ENCODE measurements at places on chromosomes 16 and 17. TPM values are rescaled to one million over a fixed set of nuclear protein-coding genes. Genes with fewer than 3 reads are reported as not detected.
A peak's percentile ranks its signal among the peaks of the same experiment; 100 is the strongest.

DNA sequence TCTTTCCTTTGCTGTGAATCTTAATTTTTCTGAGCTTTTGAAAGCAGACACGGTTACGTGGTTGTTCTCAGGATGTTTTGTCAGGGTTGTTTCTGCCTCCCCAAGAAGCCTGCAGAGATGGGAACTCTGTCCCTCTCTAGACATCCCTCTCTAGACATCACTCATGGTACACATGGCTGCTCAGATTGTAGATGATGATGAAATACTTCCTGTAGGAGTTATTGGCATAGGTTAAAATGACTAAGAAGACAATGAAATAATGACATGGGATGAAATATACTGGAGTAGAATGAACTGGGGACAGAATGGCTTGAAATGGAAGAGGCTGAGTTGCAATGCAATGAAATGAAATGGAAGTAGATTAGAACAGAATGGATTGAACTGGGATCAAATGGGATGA is 253.4 kb downstream of the SHISA9 start:
- DNase-seq, result no peak
- H3K27ac ChIP-seq, result no peak overlapping the region
- no peak overlapping the region for H3K4me3 ChIP-seq
- no peaks in the 10 kb centered on the region for H3K27me3 ChIP-seq
- H3K36me3 ChIP-seq, result no peaks in the 10 kb centered on the region
- no peaks in the 10 kb centered on the region for H3K4me1 ChIP-seq

DNA sequence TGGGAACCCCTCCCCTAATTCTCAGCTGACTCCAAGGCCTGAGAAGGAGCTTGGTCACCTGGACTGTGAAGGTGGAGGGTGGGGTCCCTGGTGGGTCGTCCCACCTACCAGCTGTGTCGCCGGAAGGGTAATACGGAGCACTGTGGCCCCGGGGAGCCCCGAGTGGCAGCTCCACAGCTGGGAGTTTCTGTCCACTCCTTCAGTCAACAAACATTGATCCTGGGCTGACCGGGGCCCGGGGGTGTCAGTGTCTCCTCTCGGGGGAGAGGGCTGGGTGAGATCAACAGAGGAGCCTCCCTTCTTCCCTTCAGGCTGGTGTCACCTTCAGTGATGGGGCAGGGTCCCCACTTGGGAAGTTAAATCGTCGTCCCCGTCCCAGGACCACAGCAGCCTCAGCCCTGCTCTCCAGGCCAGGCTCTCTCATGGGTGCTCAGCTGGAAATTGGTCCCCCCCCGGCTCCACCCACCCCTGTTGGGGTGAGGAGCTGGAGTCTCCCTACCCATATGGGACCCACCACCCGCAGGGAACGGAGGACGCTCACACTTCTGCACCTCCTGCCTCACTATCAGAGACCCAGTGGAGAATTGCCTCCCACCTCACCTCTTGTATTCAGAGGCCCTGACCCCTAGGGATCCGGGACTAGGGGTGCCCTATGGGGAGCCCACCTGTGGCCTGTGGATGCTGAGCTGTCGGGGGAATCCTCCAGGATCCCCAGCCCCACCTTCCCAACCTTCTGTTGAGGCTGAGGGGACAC is 1.9 kb downstream of the GCGR start:
- H3K27me3 ChIP-seq, result peaks cover 5% of the 10 kb centered on the region
- DNase-seq, result no peak
- peak overlapping the region; percentile 32 for H3K27ac ChIP-seq
- no peaks in the 10 kb centered on the region for H3K36me3 ChIP-seq
- no peaks in the 10 kb centered on the region for H3K4me1 ChIP-seq

DNA sequence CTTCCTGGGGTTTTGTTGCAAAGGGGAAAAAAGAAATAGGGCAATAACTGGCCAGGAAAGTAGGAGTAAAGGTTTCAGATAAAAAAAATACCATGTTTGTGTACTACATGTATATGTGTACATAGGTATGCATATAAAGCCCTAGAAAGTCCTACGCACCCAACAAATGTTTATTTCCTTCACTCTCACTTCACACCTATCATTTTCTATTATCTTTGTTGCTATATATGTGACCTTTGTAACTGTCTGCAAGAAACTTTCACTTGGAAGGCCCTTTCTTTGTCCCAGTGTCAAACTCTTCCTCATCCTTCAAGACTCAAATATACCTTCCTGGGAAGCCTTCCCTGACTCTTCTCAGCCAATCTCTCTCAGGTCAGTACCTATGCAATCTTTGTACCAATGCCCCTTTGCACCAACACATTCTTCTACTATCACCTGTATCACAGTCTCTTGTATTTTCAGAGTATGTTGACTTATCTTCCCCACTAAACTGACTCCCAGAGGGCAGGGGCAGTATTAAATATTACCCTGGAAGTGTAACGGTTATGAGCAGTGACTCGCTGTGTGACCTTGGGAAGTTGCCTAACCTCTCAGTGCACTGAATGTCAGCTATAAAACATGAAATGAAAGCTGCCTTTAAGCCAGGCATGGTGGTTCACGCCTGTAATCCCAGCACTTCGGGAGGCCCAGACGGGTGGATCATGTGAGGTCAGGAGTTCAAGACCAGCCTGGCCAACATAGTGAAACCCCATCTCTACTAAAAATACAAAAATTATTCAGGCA is 6.5 kb downstream of the XPO6 start:
- H3K4me3 ChIP-seq, result no peak overlapping the region
- peaks cover 2% of the 10 kb centered on the region for H3K36me3 ChIP-seq
- DNase-seq, result no peak
- no peak overlapping the region for H3K27ac ChIP-seq
- H3K4me1 ChIP-seq, result no peaks in the 10 kb centered on the region

- H3K4me1 ChIP-seq, result peaks cover 11% of the 10 kb centered on the region
- peak within 1 kb of the TSS; percentile 86 for H3K27ac ChIP-seq
- DNase-seq, result peak; percentile 88
- no peaks in the 10 kb centered on the region for H3K36me3 ChIP-seq
Measured at GRCh38 chr16:68737046-68737729, at the start of gene CDH1. TSS of gene CDH1 (plus strand) at chr16:68737292. CDS start at chr16:68737416, 124 bp downstream.

DNA sequence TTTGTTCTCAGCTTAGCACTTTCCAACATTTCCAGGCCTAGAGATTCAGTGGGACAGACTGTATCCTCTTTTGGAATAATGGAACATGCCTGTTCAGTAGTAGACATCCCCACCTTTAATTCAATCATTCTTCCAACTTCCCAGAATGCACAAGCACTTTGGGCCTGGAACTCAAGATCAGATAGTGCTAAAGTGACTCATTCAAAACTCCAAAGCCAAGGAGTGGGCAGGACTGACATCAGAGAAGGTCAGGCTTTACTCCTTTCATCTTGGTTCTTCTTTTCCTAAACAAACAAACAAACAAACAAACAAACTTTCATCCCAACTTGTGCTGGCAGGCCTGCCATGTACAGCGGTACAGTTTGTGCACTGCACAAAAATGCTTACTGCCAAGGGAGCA is 172.0 kb downstream of the AXIN2 start:
- no peaks in the 10 kb centered on the region for H3K27me3 ChIP-seq
- no peak for DNase-seq
- H3K4me3 ChIP-seq, result no peak overlapping the region
- no peak overlapping the region for H3K27ac ChIP-seq
- no peaks in the 10 kb centered on the region for H3K36me3 ChIP-seq
- no peaks in the 10 kb centered on the region for H3K4me1 ChIP-seq

DNA sequence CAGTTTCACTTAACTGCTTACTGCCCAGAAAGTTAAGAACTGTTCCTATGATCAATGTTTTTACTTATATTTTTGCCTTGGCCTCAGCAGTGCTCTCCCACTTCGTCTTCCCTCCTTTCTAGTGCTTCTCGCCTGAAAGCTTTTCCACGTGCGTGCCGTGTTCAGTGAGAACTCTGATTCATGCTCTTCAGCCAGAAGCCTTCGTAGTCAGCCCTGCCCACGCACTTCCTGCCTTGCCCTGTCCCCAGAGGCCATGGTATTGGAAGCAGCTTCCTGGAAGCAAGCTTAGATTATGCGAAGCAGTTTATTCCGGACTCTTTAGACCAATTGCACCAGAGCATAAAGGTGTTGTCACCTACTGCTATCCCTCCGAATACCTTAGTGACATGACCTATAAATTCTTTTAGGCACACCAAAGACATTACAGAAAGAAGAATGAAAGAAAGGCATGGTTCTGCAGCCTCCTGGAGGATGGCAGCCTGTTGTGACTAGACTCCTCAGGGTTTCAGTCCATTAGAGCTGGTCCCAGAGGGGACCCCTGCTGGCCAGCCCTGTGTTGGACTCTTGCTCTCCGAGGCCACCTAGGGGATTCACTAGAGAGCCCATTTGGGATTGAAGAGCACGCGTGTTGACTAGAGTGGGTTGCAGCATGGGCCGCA is 105.2 kb downstream of the RPTOR start:
- H3K27me3 ChIP-seq, result no peaks in the 10 kb centered on the region
- peak; percentile 74 for DNase-seq

GRCh38 chr16:617855-618254 is 12.9 kb upstream of the WFIKKN1 start:
- no peak for DNase-seq
- H3K27ac ChIP-seq, result no peak overlapping the region
- no peaks in the 10 kb centered on the region for H3K36me3 ChIP-seq
- H3K4me3 ChIP-seq, result no peak overlapping the region

- no peaks in the 10 kb centered on the region for H3K27me3 ChIP-seq
- H3K36me3 ChIP-seq, result no peaks in the 10 kb centered on the region
- H3K27ac ChIP-seq, result no peak overlapping the region
- no peak for DNase-seq
- H3K4me3 ChIP-seq, result no peak overlapping the region
Measured at GRCh38 chr17:63258785-63259184, 187.3 kb downstream of the CYB561 start.

GRCh38 chr16:28879261-28879840 is 1.1 kb downstream of the ATP2A1 start:
- H3K27me3 ChIP-seq, result no peaks in the 10 kb centered on the region
- H3K4me1 ChIP-seq, result peaks cover 11% of the 10 kb centered on the region

DNA sequence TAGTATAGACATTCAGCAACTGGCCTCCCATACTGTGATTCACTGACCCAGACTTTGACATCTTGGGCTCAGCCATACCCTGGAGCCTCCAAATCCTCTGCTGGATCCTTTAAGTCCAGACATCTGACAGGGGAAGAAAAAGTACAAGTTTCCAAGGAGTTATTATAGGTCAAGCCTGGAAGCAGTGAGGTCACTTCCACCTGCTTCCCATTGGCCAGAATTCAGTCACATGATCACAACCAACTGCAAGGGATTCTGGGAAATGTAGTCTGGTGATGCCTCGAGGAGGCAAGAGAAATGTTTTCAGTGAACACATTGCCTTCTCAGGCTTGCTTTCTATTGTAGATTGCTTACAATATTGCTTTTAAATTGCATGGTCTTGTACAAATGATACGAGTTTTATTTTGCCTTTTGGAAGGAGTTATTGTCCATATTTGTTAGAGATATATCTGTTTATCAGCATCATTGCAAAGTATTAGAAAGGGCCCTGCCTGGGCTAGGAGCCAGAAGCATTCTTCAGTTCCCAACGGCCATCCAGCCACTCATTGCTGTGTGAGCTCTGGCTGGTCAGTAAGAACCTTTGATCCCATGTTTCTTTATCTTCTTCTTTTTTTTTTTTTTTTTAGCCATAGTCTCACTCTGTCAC is 696.9 kb downstream of the WWOX start:
- H3K36me3 ChIP-seq, result no peaks in the 10 kb centered on the region
- peak; percentile 79 for DNase-seq
- no peaks in the 10 kb centered on the region for H3K27me3 ChIP-seq
- H3K4me1 ChIP-seq, result no peaks in the 10 kb centered on the region
- H3K27ac ChIP-seq, result no peak overlapping the region

- no peaks in the 10 kb centered on the region for H3K27me3 ChIP-seq
- H3K36me3 ChIP-seq, result no peaks in the 10 kb centered on the region
- DNase-seq, result no peak
- no peak overlapping the region for H3K27ac ChIP-seq
Measured at GRCh38 chr16:78884204-78884603, 716.3 kb downstream of the MAF start.

DNA sequence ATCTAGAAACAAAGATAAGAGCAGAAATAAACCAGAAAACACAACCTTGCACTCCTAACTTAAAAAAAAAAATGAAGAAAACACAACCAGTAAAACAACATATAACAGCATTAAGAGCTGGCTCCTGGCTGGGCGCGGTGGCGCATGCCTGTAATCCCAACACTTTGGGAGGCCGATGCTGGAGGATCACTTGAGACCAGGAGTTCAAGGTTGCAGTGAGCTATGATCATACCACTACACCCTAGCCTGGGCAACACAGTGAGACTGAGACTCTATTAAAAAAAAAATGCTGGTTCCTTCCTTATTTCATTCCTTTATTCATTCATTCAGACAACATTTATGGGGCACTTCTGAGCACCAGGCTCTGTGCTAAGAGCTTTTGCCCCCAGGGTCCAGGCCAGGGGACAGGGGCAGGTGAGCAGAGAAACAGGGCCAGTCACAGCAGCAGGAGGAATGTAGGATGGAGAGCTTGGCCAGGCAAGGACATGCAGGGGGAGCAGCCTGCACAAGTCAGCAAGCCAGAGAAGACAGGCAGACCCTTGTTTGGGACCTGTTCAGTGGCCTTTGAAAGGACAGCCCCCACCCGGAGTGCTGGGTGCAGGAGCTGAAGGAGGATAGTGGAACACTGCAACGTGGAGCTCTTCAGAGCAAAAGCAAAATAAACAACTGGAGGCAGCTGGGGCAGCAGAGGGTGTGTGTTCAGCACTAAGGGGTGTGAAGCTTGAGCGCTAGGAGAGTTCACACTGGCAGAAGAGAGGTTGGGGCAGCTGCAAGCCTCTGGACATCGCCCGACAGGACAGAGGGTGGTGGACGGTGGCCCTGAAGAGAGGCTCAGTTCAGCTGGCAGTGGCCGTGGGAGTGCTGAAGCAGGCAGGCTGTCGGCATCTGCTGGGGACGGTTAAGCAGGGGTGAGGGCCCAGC is 2.6 kb downstream of the STH start:
- DNase-seq, result no peak
- no peaks in the 10 kb centered on the region for H3K4me1 ChIP-seq
- no peak overlapping the region for H3K4me3 ChIP-seq

- H3K4me3 ChIP-seq, result no peak overlapping the region
- no peak for DNase-seq
- H3K36me3 ChIP-seq, result no peaks in the 10 kb centered on the region
- H3K27ac ChIP-seq, result no peak overlapping the region
- H3K27me3 ChIP-seq, result no peaks in the 10 kb centered on the region
Measured at GRCh38 chr17:77136420-77136767, 4.4 kb upstream of the SEC14L1 start.

- no peak for DNase-seq
- no peak overlapping the region for H3K4me3 ChIP-seq
- H3K36me3 ChIP-seq, result no peaks in the 10 kb centered on the region
- H3K27me3 ChIP-seq, result no peaks in the 10 kb centered on the region
Measured at GRCh38 chr16:82329504-82330192, 159.6 kb upstream of the MPHOSPH6 start.

GRCh38 chr17:9816472-9816871 is 5.4 kb downstream of the GSG1L2 start:
- no peak overlapping the region for H3K27ac ChIP-seq
- DNase-seq, result no peak
- no peak overlapping the region for H3K4me3 ChIP-seq
- no peaks in the 10 kb centered on the region for H3K27me3 ChIP-seq

Gene RNU2-1
- total RNA-seq, result 9,871 TPM

Gene VMO1
- total RNA-seq, result 3.0 TPM

Gene CLEC19A
- total RNA-seq, result not detected

Gene PDILT
- not detected for total RNA-seq

Gene CA5A
- not detected for total RNA-seq
